ENCODE measurements at places on chromosomes 16 and 17.

DNA sequence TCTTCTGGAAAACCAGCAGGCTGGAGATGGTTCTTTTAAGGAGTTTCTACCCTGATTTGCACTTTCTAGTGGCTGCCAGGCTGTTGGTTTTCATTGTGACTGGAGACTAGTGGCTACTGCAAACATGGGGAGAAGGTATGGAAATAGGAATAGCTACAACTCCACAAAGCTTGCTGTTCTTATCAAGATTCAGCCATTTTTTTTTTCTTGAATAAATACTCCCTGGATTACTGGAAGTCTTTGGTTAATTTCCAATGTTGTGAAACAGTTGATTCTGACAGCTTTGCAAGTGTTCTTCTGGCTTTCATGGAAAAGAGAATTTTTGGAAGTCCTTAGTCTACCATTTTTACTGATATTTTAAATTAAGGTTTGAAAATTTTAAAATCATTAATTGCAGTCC lies 277.7 kb downstream of the HS3ST3A1 start:
- no peak for DNase-seq

DNA sequence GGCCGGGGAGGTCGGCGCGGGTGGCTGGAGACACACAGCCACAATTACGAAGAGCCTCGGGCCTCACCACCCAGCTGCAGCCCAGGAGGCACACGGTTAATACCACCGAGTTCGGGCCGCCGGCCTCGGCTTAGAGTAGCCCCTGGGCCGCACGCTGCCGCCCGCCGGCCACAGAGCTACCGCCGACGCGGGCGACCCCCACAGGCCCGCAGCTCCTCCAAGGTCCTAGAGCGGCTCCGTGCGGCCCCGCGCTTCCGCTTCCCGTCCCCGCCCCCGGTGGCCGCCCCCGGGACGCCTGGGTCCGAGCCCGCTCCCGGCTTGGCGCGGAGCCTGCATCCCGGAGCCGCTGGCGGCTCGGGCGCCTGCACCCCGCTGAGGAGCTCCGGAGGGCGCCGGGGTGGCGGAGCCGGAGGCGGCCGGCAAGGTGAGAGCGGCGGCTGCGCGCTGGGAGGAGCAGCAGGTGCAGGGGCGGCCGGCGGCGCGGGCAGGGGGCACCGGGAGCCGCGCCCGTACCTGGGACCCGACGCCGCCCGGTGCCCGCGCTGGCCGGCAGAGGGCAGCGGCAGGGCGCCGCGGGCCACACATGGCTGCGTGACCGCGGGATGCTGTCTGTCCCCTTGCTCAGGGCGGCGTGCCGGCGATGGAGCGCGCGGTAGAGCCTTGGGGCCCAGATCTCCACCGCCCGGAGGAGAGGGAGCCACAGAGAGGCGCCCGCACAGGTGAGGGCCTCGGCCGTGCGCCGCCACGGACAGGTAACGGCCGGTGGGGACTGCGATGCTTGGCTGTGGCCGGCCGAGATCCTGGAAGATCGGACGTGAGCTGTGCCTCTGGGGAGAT lies at the start of gene ZNF48:
ZNF48 (plus strand) TSS at position 266 of the 837 bp plus-strand sequence; CDS start at position 641, 375 bp downstream.
- DNase-seq = peak; percentile 55

DNA sequence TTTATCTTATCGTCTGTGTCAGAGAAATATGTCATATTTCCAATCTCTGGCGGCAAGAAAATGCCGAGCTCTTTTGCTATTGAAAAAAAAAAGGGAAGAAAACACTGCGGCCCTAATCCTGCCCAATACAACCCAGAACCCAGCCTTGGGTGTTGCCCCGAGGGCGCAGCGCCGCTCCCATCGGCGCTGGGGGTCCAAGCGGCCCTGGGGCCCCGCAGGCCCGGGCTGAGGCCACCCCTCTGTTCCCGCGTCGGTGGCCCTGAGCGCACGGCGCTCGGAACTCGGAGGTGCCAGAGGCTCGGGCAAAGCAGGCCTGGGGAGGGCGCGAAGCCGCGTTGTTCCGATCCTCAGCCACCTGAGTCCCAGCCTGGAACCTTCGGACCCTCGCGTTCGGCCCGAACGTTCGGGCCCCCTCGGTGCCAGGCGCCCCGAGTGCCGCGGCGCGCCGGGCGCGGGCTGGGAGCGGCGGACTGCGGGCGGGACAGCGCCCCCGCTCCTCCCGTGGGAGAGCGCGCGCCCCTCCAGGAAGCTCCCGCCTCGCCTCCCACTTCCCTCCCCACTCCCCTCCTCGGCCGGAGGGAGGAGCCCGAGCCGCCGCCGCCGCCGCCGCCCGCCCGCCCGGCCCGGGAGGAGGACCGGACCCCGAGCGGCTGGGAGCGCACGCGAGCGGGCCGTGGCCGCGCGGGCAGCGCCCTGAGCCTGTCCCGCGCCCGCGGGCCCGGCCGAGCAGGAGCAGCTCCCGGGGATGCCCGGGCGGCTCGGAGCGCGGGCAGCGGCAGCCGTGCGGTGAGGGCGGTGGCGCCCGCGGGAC lies at the start of gene CPNE2:
CPNE2 (plus strand) TSS at position 609 of the 811 bp plus-strand sequence. CDS start 18,160 bp downstream, outside the sequence.
- no peak for DNase-seq

- no peak for DNase-seq
Measured at GRCh38 chr16:55169780-55170179, 154.2 kb upstream of the IRX6 start.

GRCh38 chr16:4414187-4414917 lies 2.0 kb downstream of the CORO7 start:
- peak; percentile 74 for DNase-seq

GRCh38 chr17:74485022-74485743 lies 18.7 kb downstream of the CD300A start:
- no peak for DNase-seq

- no peak for DNase-seq
Measured at GRCh38 chr17:76431509-76431908, 21.4 kb downstream of the UBE2O start.

GRCh38 chr17:3795390-3796102 lies 5.4 kb downstream of the ITGAE start:
- DNase-seq = no peak

DNA sequence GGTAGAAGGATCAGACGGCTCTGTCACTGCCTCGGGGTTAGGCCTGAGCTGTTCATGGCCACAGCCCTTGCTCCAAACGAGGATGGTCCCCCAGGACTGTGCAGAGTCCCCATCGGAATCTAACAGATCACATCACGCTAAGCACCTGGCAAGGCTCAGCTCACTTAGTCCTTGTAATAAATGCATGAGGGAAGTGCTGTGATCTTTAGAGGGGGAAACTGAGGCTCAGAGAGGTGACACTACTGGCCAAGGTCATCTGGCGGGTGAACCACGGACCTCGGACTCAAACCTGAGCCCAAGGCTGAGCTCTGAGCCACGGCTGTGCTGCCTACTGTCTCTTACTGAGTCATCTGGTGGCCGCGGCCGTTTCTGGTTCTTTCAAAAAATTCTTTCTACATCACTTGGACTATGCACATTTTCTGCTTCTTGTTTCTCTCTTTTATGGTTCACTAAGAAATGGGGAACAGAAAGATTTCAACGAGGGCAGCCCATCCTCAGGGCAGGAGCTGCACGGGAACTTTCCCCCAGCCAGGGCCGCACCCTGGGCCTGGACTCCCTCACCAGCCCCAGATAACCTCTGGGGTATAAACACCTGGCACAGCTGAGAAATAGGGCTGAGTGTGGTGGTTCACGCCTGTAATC lies 55.6 kb downstream of the COTL1 start:
- DNase-seq = no peak

- no peak for DNase-seq
Measured at GRCh38 chr17:77407321-77408277, 266.8 kb downstream of the SEC14L1 start.

DNA sequence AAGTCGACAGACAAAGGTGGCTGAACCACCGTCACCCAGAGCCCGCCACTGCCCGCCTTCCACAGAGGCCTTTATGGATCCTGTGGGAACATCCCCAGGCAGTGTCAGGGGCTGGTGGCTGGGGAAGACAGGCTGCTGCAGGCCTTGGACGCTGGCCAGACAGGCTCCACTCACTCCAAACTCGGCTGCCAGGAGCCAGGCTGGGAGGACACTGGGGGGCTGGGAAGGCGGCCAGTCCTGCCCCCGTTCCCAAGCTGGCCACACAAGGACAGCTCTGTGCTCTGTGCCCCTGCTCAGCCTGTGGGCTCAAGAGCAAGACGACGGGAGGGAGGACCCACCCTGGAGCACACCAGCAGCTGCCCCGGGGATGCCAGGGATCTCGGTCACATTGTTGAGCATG lies 7.6 kb upstream of the LCAT start:
- no peak for DNase-seq

GRCh38 chr16:87555647-87556046 lies 46.7 kb upstream of the JPH3 start:
- DNase-seq = no peak

- no peak for DNase-seq
Measured at GRCh38 chr17:823501-823902, 41.3 kb downstream of the MRM3 start.

- no peak for DNase-seq
Measured at GRCh38 chr17:42891539-42892152, 9.0 kb upstream of the G6PC1 start.
